ENCODE measurements at places on chromosomes 13 and 19.

DNA sequence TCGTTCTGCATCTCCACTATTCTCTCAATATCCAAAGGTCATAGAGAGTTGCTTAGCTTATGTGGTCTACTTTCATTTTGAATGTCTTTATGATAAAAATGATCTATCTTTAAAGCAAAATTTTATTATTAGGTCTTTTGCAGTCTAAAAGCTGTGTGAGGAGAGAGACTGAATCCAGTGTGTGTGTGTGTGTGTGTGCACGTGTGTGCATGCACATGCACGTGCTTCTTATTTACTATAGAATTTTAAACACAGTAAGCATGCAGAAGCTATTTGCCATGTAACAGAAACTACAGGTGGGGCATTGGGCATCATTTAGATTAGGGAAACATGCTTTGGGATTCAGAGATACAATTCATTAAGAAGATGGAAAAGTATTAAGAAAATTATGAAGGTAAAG is 136.0 kb upstream of the SPRY2 start:
- no peak for DNase-seq

GRCh38 chr19:49339301-49340068 is 4.3 kb downstream of the CD37 start:
- DNase-seq: no peak

GRCh38 chr13:113119822-113120189 is 2.8 kb upstream of the F10 start:
- no peak for DNase-seq

DNA sequence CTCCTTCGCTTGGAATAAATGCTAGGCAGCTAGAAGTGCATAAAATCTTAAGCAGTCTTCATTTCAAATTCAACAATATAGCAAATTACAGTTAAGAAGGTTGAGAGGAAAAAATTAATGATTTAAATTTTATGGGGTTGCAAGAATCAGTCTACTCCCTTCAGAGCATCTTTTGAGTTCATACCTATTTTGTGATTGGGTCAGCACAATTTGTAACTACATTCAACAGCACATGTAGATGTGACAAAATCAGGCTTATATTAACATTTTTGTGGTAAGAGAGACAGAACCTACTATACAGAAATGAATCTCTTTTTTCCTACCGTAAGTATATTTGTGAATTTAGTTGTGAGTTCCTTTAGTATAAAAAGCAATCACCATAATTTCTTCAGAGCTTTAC is 520.6 kb upstream of the HTR2A start:
- DNase-seq: no peak

DNA sequence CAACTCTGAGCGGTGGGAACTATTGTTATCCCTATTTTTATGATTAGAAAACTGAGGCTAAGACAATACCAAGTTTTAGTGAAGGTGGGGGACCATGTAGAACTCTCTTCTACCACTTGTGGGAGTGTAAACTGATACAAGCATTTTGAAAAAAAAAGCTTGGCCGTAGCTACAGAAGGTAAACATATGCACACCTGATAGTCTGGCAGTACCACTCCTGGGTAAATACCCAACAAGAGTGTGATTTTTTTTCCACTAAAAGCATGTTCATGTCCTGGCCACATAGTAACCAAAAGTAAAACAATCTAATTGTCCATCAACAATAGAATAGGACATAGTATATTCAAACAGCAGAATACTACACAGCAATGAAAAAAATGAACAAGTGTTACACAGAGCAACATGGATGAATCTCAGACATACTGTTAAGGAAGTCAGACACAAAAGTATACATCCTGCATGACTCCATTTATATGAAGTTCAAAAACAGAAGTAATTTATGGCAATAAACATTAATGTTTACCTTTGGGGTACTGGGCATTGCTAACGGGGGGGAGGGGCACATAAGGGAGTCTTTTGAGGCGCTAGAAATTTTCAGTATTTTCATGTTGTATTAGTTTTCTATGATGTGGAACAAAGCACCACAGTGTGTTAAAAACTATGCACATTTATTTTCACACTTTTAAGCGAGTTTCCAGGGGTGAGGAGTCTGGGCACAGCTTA is 6.4 kb upstream of the SPATA13 start:
- DNase-seq: no peak

DNA sequence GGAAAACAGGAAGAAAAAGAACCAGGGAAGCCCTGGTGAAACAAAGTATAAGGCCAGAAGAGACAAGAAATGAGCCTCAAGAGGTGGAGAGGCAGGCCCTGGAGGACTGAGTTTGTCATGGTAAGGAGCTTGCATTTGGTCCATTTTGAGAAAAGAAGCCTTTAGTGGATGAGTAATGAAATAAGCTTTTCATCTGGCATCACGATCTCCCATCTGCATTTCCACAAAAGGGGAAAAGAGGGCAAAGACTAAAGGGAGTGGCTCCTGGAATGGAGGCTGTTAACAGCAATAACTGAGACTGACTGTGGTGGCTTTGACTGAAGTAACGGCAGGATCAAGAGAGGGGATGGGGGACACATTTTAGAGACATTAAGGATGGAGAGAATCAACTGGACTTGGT is 148.8 kb upstream of the NBEA start:
- DNase-seq: no peak

GRCh38 chr13:51006067-51006845 is 96.7 kb downstream of the RNASEH2B start:
- no peak for DNase-seq

DNA sequence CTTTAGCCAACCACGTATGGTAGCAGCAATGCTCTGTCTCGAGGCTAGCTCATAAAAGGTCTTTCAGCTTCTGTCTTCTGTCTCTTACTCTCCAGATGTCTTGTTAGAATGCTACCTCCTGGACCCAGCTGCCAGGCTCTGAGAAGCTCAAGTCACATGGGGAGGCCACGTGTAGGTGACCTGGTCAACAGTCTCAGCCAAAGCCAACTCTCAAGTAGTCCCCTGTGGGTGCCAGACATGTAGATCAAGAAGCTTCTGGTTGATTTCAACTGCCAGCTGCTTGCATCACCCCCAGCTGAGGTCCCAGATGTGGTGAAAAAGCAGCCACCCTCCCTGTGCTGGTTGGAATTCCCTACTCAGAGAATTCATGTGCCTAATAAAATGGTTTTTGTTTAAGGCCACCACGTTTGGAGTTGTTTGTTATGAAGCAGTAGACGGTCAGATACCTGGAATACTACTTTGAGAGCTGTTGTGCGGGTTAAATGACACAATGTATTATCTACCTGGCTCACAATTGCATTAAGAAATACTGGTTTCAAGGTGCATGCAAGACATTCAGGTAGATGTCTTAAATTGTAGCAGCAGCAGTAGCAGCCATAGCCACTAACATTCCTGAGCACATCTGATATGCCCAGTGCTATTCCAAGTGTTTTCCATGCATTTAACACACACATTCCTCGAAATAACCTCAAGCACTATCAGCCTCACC is 131.0 kb upstream of the RFC3 start:
- DNase-seq: no peak

DNA sequence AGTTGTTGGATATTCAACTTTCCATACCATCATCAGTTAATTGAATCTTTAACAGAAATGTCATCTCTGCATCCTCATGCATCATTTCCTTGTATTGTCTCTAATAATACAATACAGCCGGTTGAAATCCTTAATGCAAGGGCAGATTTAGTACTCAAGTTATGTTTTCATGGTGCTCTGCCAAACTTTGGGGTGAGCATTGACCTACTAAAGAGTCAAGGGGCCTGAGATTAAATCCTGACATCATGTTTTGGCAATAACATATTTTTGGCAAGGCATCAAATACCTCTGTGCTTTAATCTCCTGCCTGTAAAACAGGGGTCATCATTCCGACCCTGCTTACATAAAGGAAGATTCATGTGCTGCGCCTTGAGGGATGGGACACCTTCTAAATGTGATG is 42.7 kb upstream of the ABCC4 start:
- DNase-seq: no peak

DNA sequence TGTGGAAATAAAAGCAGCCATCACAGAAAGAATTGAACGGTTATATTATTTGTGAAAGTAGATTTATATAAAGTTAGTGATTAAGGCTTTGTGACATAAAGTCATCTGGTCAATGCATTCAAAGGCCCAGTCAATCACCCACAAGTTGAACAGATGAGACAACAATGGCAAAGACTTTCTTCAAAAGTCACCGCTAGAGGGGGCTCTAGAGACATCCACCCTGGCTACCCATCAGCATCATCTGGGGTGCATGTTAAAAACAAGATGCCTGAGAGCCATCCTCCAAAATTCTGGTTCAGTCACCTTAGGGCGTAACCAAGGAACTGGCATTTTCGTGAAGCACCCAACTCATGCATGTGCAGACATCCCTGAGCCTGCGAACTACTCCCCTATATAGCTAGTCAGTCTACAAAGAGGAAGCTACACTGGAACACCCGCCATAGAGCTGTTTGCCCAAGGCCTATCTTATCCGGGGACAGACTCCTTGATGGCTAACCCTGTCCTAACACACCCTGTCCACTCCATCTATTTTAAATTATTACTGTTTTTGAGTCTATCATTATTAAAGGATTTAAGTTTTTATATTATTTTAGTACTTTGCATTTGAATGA is 970.5 kb downstream of the UQCRFS1 start:
- peak; percentile 49 for DNase-seq

GRCh38 chr13:24616514-24616913 is 63.7 kb upstream of the ATP12A start:
- DNase-seq: no peak

- no peak for DNase-seq
Observed at GRCh38 chr13:24503379-24503696, 9.2 kb downstream of the PARP4 start.

DNA sequence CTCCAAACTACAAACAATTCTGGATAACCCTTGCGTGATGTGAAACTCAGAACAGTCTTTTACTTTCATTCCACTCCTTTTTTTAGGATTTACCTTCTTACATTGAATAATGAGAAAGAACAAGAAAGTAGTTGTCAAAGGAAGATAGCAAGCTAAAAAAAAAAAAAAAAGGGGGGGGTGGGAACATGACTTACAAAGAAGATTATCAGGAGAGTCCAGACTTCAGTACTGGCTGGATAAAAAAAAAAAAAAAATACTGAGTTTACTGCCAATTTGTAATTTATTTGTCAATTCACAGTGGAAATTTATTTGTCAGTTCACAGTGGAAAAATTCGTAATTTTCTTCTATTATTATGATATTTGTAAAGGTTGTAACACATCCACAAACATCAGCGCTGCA is 792.4 kb upstream of the SLITRK5 start:
- no peak for DNase-seq

DNA sequence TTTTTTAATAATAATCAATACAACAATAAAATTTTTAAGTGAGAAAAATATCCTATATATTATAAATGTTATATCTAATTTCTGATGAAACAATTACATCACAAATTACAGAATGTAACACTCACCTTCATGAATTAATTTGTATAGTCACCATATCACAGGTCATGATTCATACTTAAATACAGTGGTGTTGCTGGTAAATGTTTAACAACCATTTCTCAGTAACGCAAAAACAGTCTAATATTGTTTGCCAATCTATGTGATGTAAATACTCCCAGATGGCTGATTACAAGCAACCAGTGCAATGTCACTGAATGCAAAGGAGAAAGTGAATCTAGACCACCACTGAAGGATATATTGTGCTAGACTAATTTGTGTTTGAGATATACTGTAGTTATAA is 97.5 kb downstream of the DIAPH3 start:
- DNase-seq: no peak

DNA sequence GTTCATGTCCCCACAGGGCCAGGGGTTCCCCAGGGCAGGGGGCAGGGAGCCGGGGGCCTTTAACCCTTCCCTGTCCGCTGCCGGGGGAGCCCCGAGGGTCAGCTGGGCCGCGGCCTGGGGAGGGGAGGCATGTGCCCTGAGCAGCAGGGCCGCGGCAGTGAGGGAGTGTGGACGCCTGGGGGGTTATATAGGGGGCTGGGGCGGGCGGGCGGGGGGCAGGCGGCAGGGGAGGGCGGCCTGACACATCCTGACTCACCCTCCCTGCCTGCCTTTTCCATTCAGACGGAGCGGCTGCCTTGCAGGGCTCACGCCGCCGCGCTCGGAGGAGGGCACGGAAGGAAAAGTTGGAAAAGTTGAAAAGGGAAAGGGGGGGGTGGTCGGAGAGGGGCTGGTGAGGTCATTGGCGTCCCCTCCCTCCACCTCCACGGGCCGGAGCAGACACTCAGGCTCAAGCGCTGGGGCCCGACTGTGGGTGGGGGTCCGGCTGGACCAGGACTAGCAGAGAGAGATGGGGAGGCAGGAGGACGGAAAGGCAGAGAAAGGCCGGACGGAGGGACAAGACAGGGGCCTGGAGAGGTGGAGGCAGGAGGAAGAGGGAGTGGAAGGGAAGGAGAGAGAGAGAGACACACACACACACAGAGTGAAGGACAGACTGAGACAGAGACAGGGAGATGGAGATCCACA is at the start of gene IL11:
Gene IL11, minus strand, starts transcription at position 159 of the 684 bp plus-strand sequence. Its CDS starts 153 bp downstream, at position 6.
- no peak for DNase-seq

DNA sequence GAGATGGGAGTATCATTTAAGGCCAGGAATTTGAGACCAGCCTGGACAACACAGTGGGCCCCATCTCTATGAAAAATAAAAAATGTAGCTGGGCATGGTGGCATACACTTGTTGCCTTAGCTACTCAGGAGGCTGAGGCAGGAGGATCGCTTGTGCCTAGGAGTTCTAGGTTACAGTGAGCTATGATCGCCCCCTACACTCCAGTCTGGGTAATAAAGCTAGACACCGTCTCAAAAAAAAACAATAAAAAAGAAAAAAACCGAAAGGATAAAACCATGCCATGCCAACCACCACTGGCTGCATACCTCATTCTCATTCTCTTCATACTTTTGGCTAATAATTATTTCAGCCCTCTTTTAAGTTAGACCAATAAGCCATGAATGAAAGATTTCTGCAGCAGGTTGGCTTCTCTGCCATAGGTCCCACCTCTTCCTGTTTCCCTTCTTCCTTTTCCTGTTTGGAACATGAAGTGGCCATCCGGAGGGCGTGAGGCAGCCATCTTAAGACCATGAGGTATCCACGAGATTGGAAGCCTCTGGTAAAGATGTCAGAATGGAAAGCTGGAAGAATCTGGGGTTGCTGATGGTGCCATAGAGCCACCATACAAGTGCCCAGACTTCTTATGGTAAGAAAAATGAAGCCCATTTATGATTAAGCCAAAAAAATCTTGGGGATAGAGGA is 171.3 kb downstream of the CACNA1A start:
- no peak for DNase-seq

DNA sequence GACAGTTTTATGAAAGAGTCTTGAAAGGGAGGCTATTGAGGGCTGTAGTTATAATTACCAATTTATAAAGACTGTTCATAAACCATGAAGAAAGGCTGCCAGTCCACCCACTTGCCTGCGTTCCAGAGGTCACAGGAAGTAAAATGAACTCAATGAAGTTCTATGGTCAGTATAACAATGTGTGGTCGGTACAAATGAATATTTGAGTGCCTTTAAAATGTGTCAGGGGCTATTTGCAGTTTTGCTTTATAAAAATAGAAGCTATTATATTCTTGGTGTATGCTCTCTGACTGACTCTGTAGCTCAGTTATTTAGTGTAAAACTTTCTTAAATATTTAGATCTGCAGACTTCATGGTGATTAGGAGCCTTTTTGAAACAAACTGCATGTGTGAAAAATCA is 47.0 kb downstream of the ESD start:
- DNase-seq: no peak
